ENCODE measurements at places on chromosomes 11 and 22.
A peak's percentile ranks its signal among the peaks of the same experiment; 100 is the strongest.

- no peak for DNase-seq
These were observed 28.3 kb upstream of the LRRC55 start for GRCh38 chr11:57153448-57153847.

GRCh38 chr11:57596266-57596885 is 1.1 kb upstream of the SERPING1 start:
- DNase-seq = no peak

DNA sequence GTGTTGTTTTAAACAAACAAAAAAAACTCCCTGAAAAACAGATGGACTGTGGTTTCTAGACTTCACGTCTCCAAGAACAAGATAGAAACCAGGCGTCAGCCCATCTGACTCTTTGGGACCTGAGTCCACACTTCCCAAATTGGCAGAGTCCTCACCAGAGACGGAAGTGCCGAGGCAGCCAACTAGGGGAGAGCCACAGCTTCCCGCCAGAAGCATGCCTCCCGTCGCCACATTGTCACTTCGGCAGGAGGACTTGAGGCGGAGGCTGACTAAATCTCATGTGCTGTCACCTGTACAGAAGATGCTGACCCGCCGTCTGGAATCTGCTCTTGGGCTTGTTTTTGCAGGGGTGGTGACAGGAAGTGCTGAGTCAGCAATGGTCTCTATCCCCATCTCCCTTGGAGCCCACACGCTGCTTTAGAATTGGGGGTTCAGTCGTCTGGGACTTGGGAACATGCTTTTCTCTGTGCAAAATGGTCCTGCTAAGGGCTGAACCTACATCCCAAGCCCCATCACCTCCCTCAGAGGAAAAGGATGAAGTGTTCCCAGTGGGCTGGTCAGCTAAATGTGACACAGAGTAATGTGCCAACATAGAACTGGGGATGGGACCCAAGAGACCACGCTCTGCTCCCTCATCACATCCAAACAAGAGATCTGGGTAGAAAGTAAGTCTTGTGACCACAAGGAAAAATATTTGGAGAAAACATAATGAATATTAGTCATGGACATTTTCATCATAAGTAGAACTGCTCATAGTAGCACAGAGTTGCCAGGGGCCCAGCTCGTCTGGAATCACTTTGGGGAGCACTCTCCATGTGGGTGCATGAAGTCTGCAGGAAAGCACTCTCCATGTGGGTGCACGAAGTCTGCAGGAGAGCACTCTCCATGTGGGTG is 152.9 kb downstream of the SNX19 start:
- DNase-seq = peak; percentile 61

GRCh38 chr11:61996933-61997332 is 29.5 kb upstream of the FTH1 start:
- DNase-seq = no peak

DNA sequence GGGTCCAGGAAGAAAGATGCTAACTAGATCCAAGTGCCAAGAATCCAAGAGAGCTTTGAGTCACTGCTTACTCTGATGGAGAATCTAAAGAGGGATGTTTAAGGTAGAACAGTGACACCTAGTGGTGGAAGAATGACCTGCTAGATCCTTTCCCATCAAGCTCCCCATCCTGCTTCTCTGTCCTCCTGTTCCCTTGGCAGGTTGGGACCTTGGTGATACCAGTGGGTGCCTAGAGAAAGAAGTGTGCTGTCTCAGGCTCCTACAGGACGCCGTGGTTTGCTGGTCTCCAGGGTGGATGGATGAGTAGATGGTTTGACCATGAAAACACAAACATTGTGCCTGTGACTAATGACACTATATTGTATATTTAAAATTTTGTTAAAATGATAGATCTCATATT is 383.7 kb downstream of the TMEM135 start:
- DNase-seq = no peak

- DNase-seq = no peak
These were observed 8.0 kb upstream of the LIN7C start for GRCh38 chr11:27514558-27514957.

DNA sequence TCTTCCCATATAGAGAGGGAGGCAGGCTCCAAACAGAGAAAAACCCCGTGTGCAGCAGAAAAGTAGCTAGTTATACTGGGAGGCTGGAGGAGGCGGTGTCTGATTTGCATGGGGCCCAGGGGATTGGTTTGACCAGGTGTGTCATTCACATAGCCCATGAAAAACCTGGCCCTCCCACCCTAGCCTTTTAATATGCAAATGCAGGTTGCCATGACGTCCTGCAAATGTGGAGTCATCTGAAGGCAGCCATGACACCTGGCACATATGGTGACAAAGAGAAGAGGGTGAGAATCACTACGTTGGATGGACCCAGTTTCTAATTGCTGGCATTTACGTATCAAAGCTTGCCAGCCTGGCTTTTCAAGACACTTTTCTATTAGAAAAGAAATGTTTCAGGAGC is 57.8 kb downstream of the FAM181B start:
- DNase-seq = no peak

GRCh38 chr11:17489751-17490150 is 13.1 kb upstream of the ABCC8 start:
- DNase-seq = no peak

DNA sequence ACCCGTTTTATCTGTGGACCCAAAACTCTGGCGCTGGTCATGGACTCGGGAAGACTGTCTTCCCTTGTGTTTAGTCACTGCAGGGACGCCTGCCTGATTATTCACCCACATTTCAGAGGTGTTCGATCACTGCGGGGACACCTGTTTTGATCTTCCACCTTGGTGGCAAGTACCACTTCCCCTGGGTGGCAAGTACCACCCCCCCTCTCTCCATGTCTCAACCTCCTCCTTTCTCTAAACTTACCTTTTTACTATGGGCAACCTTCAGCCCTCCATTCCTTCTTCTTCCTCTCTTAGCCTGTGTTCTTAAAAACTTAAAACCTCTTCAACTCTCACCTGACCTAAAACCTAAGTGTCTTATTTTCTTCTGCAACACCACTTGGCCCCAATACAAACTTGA is 1.9 kb upstream of the NDUFC2 start:
- DNase-seq = peak; percentile 25

DNA sequence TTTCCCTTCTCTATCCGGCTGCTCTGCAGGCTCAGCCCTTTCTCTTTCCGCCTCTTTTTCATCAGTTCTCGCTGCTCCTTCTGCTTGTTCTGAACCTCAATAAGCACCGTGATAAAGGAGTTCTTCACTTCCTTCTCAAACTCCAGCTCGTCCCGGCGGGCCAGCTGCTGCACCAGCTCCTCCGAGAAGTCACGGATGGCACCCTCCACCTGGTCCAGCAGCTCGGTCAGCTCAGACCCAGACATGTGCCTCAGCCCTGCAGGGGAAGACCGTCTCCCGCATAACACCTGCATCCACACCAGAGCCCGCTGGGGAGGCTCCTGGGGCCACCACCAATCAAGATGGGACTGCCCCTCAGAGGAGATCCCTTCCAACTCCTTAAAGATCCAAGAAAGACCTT is 40.2 kb downstream of the FEZ1 start:
- no peak for DNase-seq

DNA sequence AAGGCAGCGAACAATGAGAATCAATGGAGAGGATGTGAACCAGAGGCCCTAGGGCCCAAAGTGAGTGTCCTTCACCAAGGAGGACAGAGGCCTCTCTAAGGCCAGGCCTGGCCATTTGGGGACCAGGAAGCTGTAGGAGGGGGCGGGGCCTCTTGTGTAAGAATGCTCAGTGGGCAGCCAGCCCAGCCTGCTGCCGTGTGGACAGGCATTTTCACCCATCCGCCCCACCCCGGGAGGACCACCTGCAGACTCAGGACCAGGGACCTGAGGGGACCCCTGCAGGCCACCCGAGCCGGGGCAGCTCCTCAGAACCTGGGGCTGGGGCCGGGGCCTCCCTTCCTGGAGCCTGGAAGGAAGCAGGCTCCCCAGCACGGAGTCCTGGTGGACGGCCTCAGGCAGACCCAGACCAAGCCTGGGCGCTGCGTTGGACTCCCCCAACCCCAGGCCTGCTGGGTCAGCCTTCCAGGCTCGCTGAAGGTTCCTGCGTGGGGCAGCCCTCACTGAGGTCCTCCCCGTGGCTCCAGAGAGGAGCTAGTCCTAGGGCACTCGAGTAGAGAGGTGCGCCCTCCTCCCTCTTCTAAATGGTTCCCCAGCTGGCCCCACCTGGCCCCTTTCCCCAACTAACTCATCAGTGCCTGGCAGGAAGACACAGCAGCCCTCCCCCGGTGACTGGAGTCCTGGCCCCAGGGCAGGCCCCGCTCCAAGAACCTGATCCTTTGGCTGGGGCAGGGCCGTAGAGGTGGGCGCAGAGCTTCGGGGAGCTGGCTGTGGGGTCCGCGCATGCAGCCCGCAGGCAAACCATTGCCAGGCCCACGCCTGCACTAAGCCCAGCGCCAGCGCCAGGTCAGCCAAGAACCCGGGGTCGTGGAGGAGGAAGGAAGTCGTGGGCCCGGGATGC is 1.5 kb upstream of the TRABD start:
- DNase-seq = peak; percentile 85

- DNase-seq = no peak
These were observed 29.6 kb upstream of the UPB1 start for GRCh38 chr22:24465566-24465965.

DNA sequence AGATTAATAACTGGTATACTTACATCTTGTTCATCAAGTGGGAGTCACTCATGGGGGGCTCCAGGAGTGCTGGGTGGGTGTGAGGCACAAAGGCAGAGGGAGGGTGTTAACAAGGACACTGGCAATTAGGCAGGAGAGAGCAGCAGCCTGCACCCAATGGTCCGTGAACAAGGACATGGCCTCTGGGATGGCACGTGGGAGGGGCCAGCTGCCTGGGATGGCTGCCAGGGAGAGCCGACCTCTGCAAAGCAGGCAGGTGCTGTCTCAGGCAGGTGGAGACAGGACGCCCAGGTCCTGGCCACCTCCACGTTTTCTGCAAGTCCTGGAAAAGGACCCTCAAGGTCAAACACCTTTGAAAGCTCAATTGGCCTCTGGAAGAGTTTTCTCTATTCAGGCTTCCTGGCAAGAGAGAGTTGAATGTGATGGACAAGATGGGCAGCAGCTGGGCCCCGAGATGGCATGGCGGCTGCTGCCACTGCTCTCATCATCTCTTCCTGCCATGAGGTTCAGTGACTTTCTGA is 257.1 kb downstream of the BUD13 start:
- no peak for DNase-seq

DNA sequence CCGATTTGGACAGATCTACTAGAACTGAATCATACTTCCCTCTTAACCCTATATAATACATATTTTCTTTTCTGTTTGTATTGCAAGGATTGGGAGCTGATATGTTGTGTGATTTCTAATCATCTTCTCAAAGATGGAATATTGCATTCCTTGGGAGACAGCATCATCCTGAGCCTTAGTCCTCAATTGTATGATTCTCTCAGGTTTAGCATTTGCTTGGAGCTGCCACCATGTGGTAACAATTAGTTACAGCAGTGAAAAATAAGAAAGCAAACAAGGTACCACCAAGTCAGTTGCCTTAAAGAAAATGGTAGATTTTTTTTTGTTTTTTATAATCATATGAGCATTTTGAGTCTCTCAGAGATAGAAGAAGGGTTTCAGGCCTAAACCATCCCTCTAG is 11.9 kb downstream of the SNX19 start:
- DNase-seq = no peak

DNA sequence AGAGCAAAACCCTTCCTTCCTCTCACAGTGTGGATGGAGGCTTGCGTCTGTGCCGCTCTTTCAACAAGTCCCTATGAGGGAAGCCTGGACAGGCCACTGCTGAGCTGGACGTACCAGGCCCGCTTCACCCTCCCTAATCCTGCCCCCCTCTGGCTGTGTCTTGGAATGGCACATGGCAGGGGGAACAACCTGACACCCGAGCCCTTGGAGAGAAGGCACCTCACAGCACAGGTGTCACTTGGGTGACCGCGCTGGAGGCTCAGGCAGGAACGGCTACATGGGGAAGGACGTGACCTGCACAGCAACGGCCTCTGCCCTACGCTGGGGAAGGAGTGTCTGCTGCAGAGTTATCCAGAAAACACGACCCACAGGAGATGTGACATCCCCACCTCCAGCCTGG is 11.0 kb downstream of the CARS1 start:
- DNase-seq = no peak

DNA sequence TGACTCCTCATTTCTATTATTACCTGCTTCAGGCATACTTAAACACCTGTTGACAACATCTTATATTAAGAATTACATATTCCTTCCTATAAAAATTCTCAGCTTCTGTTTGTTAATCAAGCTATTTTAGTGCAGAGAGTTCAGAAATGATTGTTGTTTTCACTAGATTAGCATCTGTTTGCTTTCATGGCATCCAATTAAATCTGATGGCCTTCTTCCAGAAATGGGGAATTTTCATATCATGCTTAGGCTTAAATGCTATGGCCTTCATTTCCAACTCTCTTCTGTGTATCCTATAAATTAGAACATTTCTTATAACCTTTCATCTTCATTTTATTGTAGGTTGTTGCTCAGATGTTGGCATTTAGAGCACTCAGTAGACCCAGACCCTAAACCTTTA is 180.0 kb downstream of the WNT11 start:
- no peak for DNase-seq
